Bronchial epithelial cell (primary cell): ENCODE measurements at places on chromosomes 16 and 17. TPM values are rescaled to one million over a fixed set of nuclear protein-coding genes. Genes with fewer than 3 reads are reported as not detected.

Gene SOX8
- under 0.01 TPM in 2 replicates for total RNA-seq

Gene KRT32
- total RNA-seq: 0.13 TPM in 1 of 2 replicates, not detected in the other

Gene MAZ
- 125 and 168 TPM in 2 replicates for total RNA-seq

Gene TBC1D3B
- 0.79 and 3.1 TPM in 2 replicates for total RNA-seq

Gene MLKL
- 2.7 and 6.3 TPM in 2 replicates for total RNA-seq

Gene TEX14
- total RNA-seq: under 0.01 TPM in 1 of 2 replicates, not detected in the other

Gene TBC1D3H
- not detected in 2 replicates for total RNA-seq

Gene OR1A1
- total RNA-seq: not detected in 2 replicates

Gene ABCC6
- total RNA-seq: under 0.01 TPM in 1 of 2 replicates, not detected in the other

Gene SDR42E2
- not detected in 2 replicates for total RNA-seq

Gene ENPP7
- total RNA-seq: not detected in 2 replicates

Gene TBC1D3I
- total RNA-seq: 0.13 TPM in 1 of 2 replicates, not detected in the other

Gene SPIRE2
- 0.79 and 1.7 TPM in 2 replicates for total RNA-seq

Gene GJC1
- total RNA-seq: 0.53 and 2.4 TPM in 2 replicates

Gene BCL6B
- not detected in 2 replicates for total RNA-seq

Gene IL21R
- not detected in 2 replicates for total RNA-seq

Gene PRAC1
- total RNA-seq: not detected in 2 replicates

Gene PRR14
- total RNA-seq: 2.6 and 7.8 TPM in 2 replicates
